ENCODE measurements at places on chromosomes 4 and X. TPM values are rescaled to one million over a fixed set of nuclear protein-coding genes. Genes with fewer than 3 reads are reported as not detected.

The GPC3 gene
- total RNA-seq: 19.3 TPM

The SCRG1 gene
- 8.3 TPM for total RNA-seq

The TRIML2 gene
- 0.14 TPM for total RNA-seq

The UGT2A1 gene
- not detected for total RNA-seq

The THAP9 gene
- total RNA-seq: 5.0 TPM

The PROM1 gene
- total RNA-seq: not detected

The PABPC4L gene
- 25.2 TPM for total RNA-seq

The CFAP47 gene
- not detected for total RNA-seq

The AFF2 gene
- total RNA-seq: 6.8 TPM

The PTCHD1 gene
- not detected for total RNA-seq

The HTRA3 gene
- 12.5 TPM for total RNA-seq

The RHOXF1 gene
- total RNA-seq: not detected

The MAGEA3 gene
- total RNA-seq: not detected

The AKAP14 gene
- total RNA-seq: not detected

The RASSF6 gene
- 0.05 TPM for total RNA-seq

The KIAA1210 gene
- total RNA-seq: not detected

The MAGEC2 gene
- total RNA-seq: not detected

The NAA11 gene
- total RNA-seq: not detected

The RNF212 gene
- 1.8 TPM for total RNA-seq

The DRP2 gene
- total RNA-seq: 2.6 TPM

The ZCCHC12 gene
- not detected for total RNA-seq

The LCORL gene
- total RNA-seq: 12.5 TPM

The POU3F4 gene
- not detected for total RNA-seq

The FATE1 gene
- not detected for total RNA-seq

The ZCCHC18 gene
- 0.30 TPM for total RNA-seq

The RHOH gene
- not detected for total RNA-seq

The ITM2A gene
- total RNA-seq: not detected

The MPP1 gene
- 17.9 TPM for total RNA-seq

The ABLIM2 gene
- total RNA-seq: 0.09 TPM

The BMX gene
- 0.30 TPM for total RNA-seq

The DUSP21 gene
- not detected for total RNA-seq

The LRCH2 gene
- total RNA-seq: 19.7 TPM

The ENPEP gene
- 0.30 TPM for total RNA-seq

The NLRP2B gene
- total RNA-seq: not detected

The HPSE gene
- 0.30 TPM for total RNA-seq

The KIF4A gene
- total RNA-seq: 1.2 TPM

The ARHGAP36 gene
- not detected for total RNA-seq

The CLDN22 gene
- total RNA-seq: not detected

The ZNF630 gene
- 0.97 TPM for total RNA-seq

The TRPC3 gene
- total RNA-seq: 0.30 TPM

The P2RY4 gene
- not detected for total RNA-seq

The TMPRSS11B gene
- not detected for total RNA-seq

The C4orf17 gene
- total RNA-seq: not detected

The RPS6KA6 gene
- 5.7 TPM for total RNA-seq

The PLXNB3 gene
- 6.2 TPM for total RNA-seq

The DCLK2 gene
- 10.1 TPM for total RNA-seq

The TMSB15A gene
- 2.4 TPM for total RNA-seq

Data from smooth muscle cell of the umbilical artery (primary cell).